NCI-H460 (cell line): ENCODE measurements at places on chromosomes 4 and X. TPM values are rescaled to one million over a fixed set of nuclear protein-coding genes. Genes with fewer than 3 reads are reported as not detected.

MAGEB10 gene
- not detected in 2 replicates for total RNA-seq

PDE6B gene
- not detected in 2 replicates for total RNA-seq

CLNK gene
- total RNA-seq = not detected in 2 replicates

ZXDB gene
- total RNA-seq = 13.9 and 14.6 TPM in 2 replicates

BEX1 gene
- not detected in 2 replicates for total RNA-seq

PPP1R2C gene
- not detected in 2 replicates for total RNA-seq

PALLD gene
- total RNA-seq = 83.7 and 91.8 TPM in 2 replicates

EVC2 gene
- not detected in 2 replicates for total RNA-seq

TMA16 gene
- 32.8 and 37.0 TPM in 2 replicates for total RNA-seq

TRMT44 gene
- total RNA-seq = 4.0 and 5.7 TPM in 2 replicates

ARHGAP24 gene
- total RNA-seq = 1.3 and 2.0 TPM in 2 replicates

FGFBP2 gene
- total RNA-seq = not detected in 2 replicates

NOX1 gene
- 0.78 and 1.4 TPM in 2 replicates for total RNA-seq

USP26 gene
- not detected in 2 replicates for total RNA-seq

IL13RA1 gene
- 43.0 and 45.2 TPM in 2 replicates for total RNA-seq

SLC16A2 gene
- 0.82 and 1.2 TPM in 2 replicates for total RNA-seq

NXF2B gene
- not detected in 2 replicates for total RNA-seq

TAB3 gene
- 15.4 and 17.3 TPM in 2 replicates for total RNA-seq

MEPE gene
- total RNA-seq = not detected in 2 replicates

CLCN4 gene
- 3.4 and 4.1 TPM in 2 replicates for total RNA-seq

TASL gene
- not detected in 2 replicates for total RNA-seq

MGARP gene
- 0.22 and 0.32 TPM in 2 replicates for total RNA-seq

LGI2 gene
- total RNA-seq = not detected in 2 replicates

TMEM156 gene
- total RNA-seq = 5.8 and 7.2 TPM in 2 replicates

CCDC120 gene
- total RNA-seq = 0.22 and 0.52 TPM in 2 replicates

RTL5 gene
- total RNA-seq = 0.37 and 0.46 TPM in 2 replicates

FGF13 gene
- total RNA-seq = 50.3 and 55.3 TPM in 2 replicates

PRSS12 gene
- total RNA-seq = 1.1 and 1.2 TPM in 2 replicates

CT55 gene
- total RNA-seq = not detected in 2 replicates

HS3ST1 gene
- 0.54 and 4.6 TPM in 2 replicates for total RNA-seq

DACH2 gene
- 0.02 TPM in 1 of 2 replicates, not detected in the other for total RNA-seq

GRIPAP1 gene
- total RNA-seq = 31.6 and 33.1 TPM in 2 replicates

SSX3 gene
- total RNA-seq = not detected in 2 replicates

USP11 gene
- total RNA-seq = 17.0 and 17.3 TPM in 2 replicates

GLRB gene
- total RNA-seq = 14.7 and 15.8 TPM in 2 replicates

RBMXL3 gene
- total RNA-seq = not detected in 2 replicates

SLC7A11 gene
- 208 and 225 TPM in 2 replicates for total RNA-seq

CD38 gene
- total RNA-seq = 0.02 TPM in 1 of 2 replicates, not detected in the other

ATP2B3 gene
- total RNA-seq = not detected in 2 replicates

POF1B gene
- total RNA-seq = 11.9 and 12.5 TPM in 2 replicates

TLR3 gene
- 1.9 and 3.3 TPM in 2 replicates for total RNA-seq

NPY5R gene
- total RNA-seq = not detected in 2 replicates

TRIM60 gene
- total RNA-seq = not detected in 2 replicates

HTR2C gene
- total RNA-seq = not detected in 2 replicates

RHOXF2B gene
- total RNA-seq = 0.23 TPM in 1 of 2 replicates, not detected in the other

CSAG1 gene
- not detected in 2 replicates for total RNA-seq

FHIP1A gene
- 0.10 and 0.12 TPM in 2 replicates for total RNA-seq

SLC38A5 gene
- 43.8 and 49.3 TPM in 2 replicates for total RNA-seq

FHDC1 gene
- total RNA-seq = 3.3 and 3.8 TPM in 2 replicates

YIPF7 gene
- total RNA-seq = not detected in 2 replicates

EDA gene
- total RNA-seq = 0.46 and 0.67 TPM in 2 replicates

RS1 gene
- total RNA-seq = not detected in 2 replicates

EMD gene
- total RNA-seq = 85.8 and 98.2 TPM in 2 replicates

ATP8A1 gene
- 6.8 and 7.9 TPM in 2 replicates for total RNA-seq

PAGE2 gene
- total RNA-seq = not detected in 2 replicates

RHOXF1 gene
- total RNA-seq = not detected in 2 replicates
